Upper lobe of left lung (tissue), 6 donors: ENCODE measurements at places on chromosomes 5 and 9. TPM values are rescaled to one million over a fixed set of nuclear protein-coding genes. Genes with fewer than 3 reads are reported as not detected.

GRCh38 chr9:19229595-19230354, 718 bp upstream of the DENND4C start:
- no peaks in the 10 kb centered on the region for H3K27me3 ChIP-seq
- no peaks in the 10 kb centered on the region for H3K36me3 ChIP-seq
- H3K4me1 ChIP-seq, result peaks cover 31% of the 10 kb centered on the region
- peak overlapping the region; percentile 73 for H3K4me3 ChIP-seq
- DNase-seq, result peak; percentile 70

- H3K4me1 ChIP-seq, result no peaks in the 10 kb centered on the region
- H3K36me3 ChIP-seq, result no peaks in the 10 kb centered on the region
- H3K27ac ChIP-seq, result no peak overlapping the region
- no peak for DNase-seq
- H3K4me3 ChIP-seq, result no peak overlapping the region
Measured at GRCh38 chr9:130414910-130415746, 29.6 kb upstream of the ASS1 start.

DNA sequence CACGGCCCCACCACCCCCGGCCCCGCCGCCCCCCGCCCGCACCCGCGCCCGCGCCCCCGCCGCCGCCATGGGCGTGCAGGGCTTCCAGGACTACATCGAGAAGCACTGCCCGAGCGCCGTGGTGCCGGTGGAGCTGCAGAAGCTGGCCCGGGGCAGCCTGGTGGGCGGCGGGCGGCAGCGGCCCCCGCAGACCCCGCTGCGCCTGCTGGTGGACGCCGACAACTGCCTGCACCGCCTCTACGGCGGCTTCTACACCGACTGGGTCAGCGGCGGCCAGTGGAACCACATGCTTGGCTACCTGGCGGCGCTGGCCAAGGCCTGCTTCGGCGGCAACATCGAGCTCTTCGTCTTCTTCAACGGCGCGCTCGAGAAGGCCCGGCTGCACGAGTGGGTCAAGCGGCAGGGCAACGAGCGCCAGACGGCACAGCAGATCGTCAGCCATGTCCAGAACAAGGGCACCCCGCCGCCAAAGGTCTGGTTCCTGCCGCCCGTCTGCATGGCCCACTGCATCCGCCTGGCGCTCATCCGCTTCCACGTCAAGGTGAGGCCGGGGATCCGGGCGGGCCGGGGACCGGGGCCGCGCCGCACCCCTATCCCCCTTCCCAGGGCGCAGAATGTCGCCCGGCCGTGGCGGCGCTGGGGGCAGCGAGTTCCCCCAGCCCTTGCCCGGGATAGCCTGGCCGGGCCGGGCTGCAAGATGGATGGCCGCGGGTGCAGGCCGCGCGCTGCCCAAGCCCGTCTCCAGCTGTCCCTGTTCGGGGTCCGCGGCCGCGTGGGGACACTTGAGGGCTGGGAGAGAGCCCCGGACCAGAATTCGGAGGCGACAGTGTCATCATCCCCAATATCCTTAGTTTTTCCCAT, 594 bp downstream of the FAM120A start:
- peak overlapping the region; percentile 98 for H3K27ac ChIP-seq
- H3K36me3 ChIP-seq, result peaks cover 23% of the 10 kb centered on the region
- peaks cover 23% of the 10 kb centered on the region for H3K4me1 ChIP-seq
- no peaks in the 10 kb centered on the region for H3K27me3 ChIP-seq

- no peaks in the 10 kb centered on the region for H3K27me3 ChIP-seq
- DNase-seq, result no peak
- H3K4me3 ChIP-seq, result no peak overlapping the region
- no peaks in the 10 kb centered on the region for H3K4me1 ChIP-seq
- no peak overlapping the region for H3K27ac ChIP-seq
Measured at GRCh38 chr5:96483878-96484277, 50.8 kb upstream of the PCSK1 start.

DNA sequence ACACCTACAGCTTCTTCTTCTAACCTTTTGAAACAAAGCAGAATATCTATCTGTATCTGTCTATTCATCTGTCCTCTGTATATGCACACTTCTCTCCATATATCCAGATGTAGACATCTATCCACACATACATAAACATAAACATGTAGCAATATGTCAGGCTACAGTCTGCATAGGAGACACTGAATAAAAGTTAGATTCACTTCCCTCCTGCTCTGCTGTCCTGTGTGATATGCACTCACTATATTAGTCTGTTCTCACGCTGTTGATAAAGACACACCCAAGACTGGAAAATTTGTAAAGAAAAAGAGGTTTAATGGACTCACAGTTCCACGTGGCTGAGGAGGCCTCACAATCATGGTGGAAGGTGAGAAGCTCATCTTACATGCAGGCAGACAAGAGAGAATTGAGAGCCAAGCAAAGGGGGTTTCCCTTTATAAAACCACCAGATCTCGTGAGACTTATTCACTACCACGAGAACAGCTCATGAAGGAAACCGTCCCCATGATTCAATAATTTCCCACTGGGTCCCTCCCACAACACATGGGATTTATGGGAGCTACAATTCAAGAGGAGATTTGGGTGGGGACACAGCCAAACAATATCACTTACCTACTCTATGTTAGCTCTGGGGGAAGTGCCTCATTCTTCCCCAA, 24.1 kb downstream of the RANBP3L start:
- DNase-seq, result no peak
- no peak overlapping the region for H3K4me3 ChIP-seq
- no peak overlapping the region for H3K27ac ChIP-seq

DNA sequence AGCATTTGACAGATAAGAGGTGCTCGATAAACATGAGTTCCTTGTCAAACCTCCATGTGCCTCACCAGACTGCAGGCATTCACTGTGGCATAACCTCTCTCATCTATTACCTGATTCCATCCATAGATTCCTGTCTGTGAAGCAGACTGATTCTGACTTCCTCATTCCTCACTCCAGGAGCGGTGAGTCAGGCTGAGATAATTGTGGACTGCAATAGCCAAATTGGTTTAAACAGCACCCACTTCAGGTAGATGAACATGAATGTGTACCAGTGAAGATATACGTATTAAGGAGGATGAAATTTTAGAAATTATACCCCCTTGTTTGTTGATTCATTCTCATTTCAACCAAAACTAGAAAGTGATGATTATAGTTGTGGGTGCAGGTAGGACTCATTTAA, 391.2 kb downstream of the HINT1 start:
- no peak overlapping the region for H3K27ac ChIP-seq
- DNase-seq, result no peak
- no peaks in the 10 kb centered on the region for H3K36me3 ChIP-seq
- no peaks in the 10 kb centered on the region for H3K27me3 ChIP-seq
- H3K4me3 ChIP-seq, result no peak overlapping the region

- no peaks in the 10 kb centered on the region for H3K4me1 ChIP-seq
- H3K4me3 ChIP-seq, result no peak overlapping the region
- H3K27ac ChIP-seq, result no peak overlapping the region
- H3K36me3 ChIP-seq, result no peaks in the 10 kb centered on the region
Measured at GRCh38 chr5:66415208-66415607, 181.0 kb upstream of the MAST4 start.

- no peaks in the 10 kb centered on the region for H3K4me1 ChIP-seq
- no peak overlapping the region for H3K27ac ChIP-seq
- no peak for DNase-seq
- H3K36me3 ChIP-seq, result no peaks in the 10 kb centered on the region
- no peaks in the 10 kb centered on the region for H3K27me3 ChIP-seq
Measured at GRCh38 chr9:75365196-75365595, 276.9 kb downstream of the OSTF1 start.

DNA sequence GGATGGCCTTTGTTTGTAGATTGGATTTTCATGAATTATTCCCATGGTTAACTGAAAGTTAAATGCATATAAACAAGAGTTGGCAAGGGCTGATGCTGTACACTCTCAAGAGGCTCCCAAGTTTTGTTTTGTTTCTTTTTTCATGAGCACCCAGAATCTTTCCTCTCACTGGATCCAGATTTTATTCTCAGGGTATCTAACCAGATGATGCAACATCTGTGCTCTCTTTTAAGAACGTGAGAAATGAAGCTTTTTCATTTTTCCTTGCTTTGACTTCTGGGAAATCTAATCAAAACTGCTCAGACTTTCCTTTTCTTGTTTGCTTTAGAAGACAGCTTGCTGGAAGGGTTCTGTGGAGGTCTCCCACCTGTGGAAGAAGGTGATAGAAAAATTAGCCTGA, 142.7 kb upstream of the SLC12A2 start:
- no peaks in the 10 kb centered on the region for H3K27me3 ChIP-seq
- no peak for DNase-seq
- no peaks in the 10 kb centered on the region for H3K36me3 ChIP-seq

DNA sequence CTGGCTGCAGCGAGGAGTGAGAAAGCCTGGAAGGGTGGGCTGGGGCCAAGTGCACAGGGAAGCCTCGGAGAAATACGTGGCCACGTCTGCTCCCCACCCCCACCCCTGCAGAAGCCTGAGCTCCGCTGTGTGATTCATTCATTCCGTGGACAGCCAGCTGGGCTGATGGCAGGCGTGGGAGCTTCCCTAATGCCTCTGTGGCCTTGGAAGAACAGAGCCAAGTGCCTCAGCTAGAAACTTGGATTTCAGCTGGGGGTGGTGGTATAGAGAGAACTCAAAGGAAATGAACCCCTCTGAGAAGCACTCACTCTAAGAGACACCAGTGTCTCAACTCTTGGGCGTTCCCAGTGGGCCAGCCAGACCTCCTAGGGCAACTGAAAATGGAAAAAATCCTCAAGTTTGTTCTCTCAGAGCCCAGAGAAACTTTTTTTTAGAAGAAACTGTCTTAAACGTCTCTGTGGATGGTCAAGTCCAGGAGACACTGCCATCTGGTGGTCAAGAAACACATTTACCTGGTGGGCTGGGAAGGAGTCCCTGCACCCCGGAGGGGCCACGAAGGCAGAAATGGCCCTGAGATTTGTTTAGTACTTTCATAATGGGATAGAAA, 18.0 kb downstream of the ATOX1 start:
- H3K27me3 ChIP-seq, result no peaks in the 10 kb centered on the region
- peak overlapping the region; percentile 45 for H3K27ac ChIP-seq
- peaks cover 21% of the 10 kb centered on the region for H3K4me1 ChIP-seq

- H3K27ac ChIP-seq, result no peak overlapping the region
- H3K27me3 ChIP-seq, result peaks cover 8% of the 10 kb centered on the region
- DNase-seq, result no peak
- H3K4me3 ChIP-seq, result no peak overlapping the region
- no peaks in the 10 kb centered on the region for H3K36me3 ChIP-seq
- peaks cover 5% of the 10 kb centered on the region for H3K4me1 ChIP-seq
Measured at GRCh38 chr5:174719793-174720611, 4.4 kb upstream of the MSX2 start.

Gene SMIM33
- total RNA-seq, result not detected

Gene NR4A3
- 5.0 TPM for total RNA-seq

Gene PCDH12
- total RNA-seq, result 2.1 TPM

Gene C9orf43
- total RNA-seq, result 0.39 TPM

Gene OR2S2
- total RNA-seq, result not detected

Gene FAXDC2
- total RNA-seq, result 47.5 TPM

Gene C9orf153
- not detected for total RNA-seq
